ENCODE measurements at places on chromosomes 6 and 20.

- DNase-seq = no peak
These were observed 120.1 kb upstream of the TCF21 start for GRCh38 chr6:133768656-133769295.

DNA sequence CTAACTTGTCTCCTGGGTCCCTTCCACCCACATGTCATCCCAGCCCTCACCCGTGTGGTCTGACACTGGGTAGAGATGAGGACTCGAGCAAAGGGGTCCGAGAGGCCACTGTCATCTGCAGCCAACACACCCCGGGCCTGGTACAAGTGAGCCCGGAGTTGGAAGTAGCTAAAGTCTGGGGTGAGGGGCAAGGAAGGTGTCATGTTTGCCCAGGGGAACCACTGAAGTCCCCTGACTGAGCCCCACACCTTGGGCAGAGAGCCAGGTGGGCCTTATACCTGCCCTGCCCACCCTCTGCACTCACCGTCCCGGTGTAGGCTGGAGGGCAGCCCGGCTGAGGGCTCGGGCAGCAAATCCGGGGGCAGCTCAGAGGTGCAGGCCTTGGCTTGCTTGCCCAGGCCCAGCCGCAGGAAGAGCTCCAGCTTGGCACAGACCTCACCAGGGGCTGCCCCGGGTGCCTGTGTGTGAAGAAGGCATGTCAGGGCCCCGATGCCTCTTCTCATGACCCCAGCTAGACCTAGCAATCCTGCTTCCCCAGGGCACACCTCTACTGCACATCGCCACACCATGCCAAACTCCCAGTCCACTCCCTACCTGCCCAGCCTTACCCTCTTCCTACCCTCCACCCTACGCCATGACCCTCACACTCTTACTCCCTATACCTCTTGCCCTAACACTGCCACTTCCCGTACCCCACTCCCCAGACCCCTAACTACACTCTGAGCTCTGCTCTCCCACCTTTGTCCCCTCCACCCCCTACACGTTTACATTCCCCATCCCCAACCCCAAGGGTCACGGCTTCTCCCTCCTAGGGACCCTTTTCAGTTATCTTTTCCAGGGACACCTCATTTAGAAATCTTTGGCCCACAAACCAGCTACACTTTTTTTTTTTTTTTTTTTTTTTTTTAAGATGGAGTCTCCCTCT, 31.7 kb upstream of the SPAG4 start:
- no peak for DNase-seq

DNA sequence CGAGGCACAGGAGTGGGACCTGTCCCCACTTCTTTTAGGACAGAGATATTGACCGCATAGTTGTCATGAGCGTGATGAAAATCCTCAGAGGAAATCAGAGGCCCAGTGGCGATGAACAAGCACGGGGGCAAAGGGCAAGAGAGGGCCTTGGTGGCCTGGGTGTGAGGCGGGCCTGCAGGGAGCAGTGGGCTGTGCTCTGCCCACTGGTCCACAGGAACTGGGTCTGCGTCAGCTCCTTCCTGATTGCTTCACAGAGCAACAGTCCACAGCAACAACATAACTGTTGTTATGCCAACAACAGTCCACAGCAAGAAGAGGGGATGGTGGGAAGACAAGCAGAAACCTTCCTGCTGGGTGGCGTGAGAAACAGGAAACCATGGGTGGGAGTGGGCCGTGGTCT, 335.6 kb downstream of the ZFAND3 start:
- DNase-seq = no peak

GRCh38 chr6:130964289-130964688, 98.8 kb downstream of the EPB41L2 start:
- DNase-seq = no peak

- no peak for DNase-seq
These were observed 431.2 kb upstream of the PTCHD4 start for GRCh38 chr6:48542191-48542590.

DNA sequence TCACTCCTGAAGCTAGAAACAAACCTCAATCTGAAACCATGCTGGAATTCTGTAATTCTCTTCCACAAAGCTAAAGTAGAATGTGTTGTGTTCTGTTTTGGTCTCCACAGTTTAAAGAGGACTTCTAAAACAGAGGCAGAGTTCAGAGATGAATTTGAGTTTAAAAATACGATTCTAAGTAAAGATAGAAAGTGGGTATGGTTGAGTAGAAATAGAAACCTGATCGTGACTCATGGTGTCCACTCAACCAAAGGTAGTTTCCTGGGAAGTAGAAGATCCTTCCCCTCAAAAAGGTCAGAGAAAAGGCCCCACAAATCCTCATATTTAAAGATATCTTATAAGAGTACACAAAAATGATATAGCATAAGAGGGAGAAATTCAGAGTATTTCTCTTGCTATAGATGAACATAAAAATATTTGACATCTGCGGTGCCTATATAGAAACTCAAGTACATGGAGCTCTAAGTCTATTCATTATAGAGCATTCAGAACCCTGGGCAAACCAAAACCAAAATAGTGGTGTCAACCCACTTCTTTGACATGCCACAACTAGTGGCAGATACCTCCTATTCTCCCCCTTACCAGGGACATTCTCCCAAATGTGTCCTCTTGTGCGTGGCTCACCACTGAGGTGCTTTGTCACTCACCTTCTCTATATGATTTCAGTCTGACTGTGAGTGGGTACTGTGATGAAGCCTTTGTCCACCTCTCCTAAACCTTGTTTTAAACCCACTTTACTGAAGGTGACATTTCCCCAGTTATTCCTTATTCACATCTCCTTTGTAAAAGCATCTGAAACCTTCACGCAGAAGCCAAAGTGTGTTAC, 84.5 kb downstream of the PLCB1 start:
- no peak for DNase-seq

DNA sequence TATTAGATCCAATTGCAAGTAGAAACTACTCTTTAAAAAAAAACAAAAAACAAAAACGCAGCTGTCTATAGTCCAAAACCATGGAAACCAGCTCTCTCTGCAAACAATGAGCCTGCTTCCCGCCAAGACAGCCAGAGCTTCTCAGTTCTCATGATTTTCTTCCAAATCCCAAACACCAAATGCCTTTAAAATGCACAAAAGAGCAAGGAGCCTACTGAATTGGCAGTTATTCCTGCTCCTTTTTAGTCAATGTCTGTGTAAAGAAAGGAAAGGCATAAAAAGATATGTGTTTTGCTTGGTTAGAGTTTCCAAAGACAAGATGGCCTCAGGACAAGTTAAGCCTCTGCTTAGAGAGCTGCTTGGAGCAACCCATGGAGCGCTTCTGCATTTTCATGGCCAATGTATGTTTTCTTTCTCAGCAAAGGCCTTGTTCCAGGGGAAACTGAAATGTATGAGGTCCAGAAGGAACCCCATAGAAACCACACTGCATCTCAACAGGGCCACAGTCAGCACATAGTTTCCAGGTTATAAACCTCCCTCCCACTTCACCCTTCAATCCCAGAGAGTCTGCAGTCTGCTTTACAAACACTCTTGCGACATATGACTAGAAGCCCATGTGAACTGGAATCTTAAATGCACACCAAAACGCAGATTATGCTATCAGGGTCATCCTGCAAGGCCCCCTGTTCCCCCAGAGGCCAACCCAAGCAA, 209.3 kb upstream of the TAB2 start:
- DNase-seq = no peak

GRCh38 chr20:32871627-32872160, 13.0 kb downstream of the EFCAB8 start:
- DNase-seq = no peak

- DNase-seq = no peak
These were observed 121.5 kb upstream of the MAN1A1 start for GRCh38 chr6:119470893-119471542.

DNA sequence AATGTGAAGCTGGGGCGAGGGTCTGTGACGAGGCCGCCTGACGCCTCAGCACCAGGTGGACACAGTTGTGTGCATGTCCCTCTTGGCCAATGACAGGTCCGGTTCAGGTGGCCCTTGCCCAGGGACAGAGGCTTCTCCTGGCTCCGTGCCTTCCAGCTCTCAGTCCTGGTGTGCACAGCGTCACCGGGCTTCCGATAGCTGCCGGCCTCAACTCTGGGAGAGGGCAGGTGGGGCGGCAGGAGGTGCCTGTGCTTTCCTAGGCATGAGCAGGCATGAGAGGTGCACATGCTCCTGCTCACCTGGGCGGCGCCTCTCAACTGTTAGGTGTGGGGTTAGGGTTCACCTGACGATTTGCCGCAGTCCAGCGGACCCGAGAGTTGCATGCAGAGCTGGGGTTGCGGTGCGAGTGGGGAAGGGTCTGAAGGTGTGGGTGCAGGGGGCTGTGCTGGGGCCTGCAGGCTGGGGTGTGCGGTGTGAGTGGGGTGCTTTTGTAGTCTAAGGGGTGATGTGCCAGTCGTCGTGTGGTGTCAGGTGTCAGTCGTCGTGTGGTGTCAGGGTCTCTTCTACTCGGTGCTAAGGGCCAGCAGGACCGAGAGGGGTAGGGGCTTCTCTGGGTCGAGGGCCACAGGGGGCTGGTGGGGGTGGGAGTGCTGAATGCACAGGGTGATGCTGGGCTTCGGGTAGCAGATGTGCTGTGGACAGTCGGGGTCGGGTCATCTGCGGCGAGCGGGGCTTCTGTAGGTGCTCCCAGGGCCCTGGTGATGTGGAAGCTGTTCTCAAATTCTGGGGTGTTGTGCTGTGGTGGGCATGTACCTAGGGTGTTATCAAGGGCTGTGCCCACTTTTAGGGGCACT, 3.8 kb upstream of the SOX18 start:
- DNase-seq = no peak

- DNase-seq = no peak
These were observed 13.1 kb upstream of the DCBLD1 start for GRCh38 chr6:117469356-117469755.

DNA sequence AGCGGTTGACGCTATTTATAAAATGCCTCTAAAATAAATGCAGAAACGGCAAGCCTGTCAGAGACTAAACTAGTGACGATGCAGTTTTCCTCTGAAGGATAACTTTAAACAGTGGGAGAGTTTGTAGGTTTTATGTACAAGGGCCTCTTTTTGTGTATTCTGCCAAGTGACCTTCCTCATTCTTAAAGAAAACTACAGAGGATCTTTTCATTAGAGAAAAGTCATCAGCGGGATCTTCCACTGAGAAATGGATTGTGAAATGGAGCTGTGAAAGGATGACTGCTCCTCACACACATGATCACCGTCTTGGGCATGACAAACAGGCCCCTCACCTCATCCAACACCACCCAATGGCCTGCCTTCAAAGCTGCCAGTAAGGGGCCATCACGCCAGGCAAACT, 89.0 kb upstream of the LYRM2 start:
- no peak for DNase-seq

DNA sequence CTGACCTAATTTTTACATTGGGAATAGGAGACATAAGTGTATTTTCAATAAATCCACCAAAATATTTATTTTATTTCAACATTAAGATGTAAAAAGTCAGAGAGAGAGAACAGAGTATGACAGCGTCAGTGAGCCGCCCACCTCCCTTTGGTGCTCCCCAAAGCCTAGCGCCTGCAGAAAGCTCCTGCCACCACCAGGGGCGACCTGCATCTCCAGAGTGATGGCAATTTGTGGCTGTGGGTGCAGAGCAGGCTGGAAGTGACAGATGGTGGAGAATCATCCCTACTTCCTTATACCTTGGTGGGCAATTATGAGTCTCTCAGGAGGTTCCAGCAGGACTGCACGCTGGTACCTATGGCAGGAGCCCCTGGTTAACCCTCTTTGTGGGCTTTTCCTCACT, 87.3 kb downstream of the PTPRT start:
- DNase-seq = peak; percentile 32

GRCh38 chr6:31622684-31623091, 2.2 kb downstream of the PRRC2A start:
- no peak for DNase-seq

DNA sequence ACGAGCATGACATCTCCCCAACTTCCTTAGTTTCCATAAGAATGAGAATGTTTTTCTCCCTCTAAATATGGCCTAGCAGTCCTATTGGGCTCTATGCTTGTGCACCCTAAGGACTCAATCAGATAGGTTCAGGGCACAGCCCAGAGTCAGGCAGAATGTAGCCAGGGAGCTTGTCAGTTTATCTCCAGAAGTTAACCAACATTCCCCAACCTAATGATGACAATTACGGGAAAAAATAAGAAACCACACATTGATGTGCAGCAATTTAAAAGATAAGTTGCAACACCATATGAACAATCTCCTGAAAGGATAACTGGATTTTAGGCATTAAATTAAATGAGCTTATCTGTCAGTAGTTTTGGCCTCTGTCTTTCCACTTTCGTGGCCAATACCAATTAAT, 71.1 kb downstream of the HDDC2 start:
- no peak for DNase-seq

- no peak for DNase-seq
These were observed 40.2 kb downstream of the SASH1 start for GRCh38 chr6:148382861-148383260.

DNA sequence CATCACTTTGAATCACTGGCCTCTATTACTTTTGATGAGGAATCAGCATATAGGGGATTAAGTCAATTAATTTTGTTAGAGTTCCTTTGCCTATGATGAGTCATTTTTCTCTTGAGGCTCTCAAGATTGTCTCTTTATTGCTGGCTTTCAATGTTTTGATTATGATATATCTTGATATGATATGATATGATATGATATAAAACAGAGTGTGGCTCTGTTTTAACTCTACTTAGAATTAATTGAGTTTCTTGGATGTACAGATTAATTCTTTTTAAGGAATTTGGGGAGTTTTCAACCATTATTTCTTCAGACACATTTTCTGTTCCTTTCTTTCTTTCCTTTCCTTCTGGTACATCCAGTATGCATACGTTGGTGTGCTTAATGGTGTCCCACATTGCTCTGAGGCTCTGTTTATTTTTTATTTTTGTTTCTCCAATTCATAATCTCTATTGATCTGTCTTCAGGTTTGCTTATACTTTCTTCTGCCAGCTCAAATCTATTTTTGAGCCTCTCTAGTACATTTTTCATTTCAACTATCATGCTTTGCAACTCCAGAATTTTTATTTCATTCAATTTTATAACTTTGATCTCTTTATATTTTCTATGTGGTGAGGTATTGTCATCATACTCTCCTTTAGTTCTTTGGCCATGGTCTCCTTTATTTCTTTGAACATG, 10.8 kb downstream of the FAM50B start:
- no peak for DNase-seq

GRCh38 chr20:56342783-56343182, 16.0 kb upstream of the FAM210B start:
- DNase-seq = no peak

- no peak for DNase-seq
These were observed 15.2 kb downstream of the HNF4A start for GRCh38 chr20:44370639-44371218.

DNA sequence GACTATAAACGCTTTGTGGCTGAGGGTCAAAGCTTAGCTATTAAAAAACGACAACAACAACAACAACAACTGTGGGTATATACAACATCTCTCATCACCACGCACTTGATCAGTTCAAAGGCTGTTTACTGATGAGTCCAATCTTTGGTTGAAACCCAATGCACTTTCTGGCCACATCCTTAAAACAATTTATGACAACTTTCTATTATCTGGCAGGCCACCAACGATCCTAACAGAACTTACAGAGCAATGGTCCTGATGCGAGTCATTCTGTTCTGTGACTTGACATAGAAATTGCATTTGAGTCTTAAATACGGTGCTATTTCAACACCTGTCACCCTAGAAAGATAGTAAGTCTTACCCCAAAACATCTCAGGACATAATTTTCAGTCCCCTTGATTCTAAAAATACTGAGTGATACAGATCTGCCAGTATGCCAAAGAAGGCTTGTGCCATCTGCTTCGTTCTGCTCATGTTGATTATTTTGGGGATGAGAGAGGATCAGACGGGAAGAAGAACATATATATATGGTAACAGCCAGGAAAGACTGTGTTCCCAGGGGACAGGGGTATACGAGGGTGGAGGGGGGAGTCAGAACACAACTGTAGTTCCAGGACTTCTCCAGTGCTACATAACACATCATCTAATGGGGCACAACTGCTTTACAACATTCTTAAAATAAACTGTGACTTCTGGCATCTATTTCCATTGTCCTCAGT, 55.8 kb downstream of the PLAGL1 start:
- no peak for DNase-seq
